Karpas-422 (cell line): ENCODE measurements at places on chromosomes 2 and 18.

DNA sequence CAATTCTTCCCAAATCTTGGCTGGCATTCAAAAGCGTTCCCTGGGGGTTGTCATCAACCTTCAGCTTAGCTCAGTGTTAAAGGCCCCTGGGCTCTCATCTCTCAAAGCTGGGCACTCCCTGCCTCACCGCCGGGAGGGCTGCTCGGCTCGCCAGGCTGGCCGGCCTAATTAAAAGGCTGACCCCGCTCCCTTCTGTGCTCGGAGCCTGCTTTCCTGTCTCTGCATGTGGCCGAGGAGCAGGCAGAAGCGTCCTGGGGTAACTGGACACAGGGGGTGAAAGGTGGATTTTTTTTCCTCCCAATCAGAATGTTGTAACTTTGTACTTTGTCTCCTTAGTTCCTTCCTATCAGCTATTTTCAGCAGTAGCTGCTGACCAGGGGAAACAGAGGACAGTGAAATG is 231.1 kb downstream of the GBX2 start:
- H3K4me1 ChIP-seq, result no peaks in the 10 kb centered on the region
- DNase-seq, result no peak
- no peaks in the 10 kb centered on the region for H3K36me3 ChIP-seq
- no peak overlapping the region for H3K4me3 ChIP-seq
- H3K27ac ChIP-seq, result no peak overlapping the region
- no peaks in the 10 kb centered on the region for H3K27me3 ChIP-seq

GRCh38 chr2:233367586-233367985 is 13.3 kb downstream of the DGKD start:
- H3K4me1 ChIP-seq, result peaks cover 7% of the 10 kb centered on the region
- no peak overlapping the region for H3K4me3 ChIP-seq
- no peak overlapping the region for H3K27ac ChIP-seq
- H3K27me3 ChIP-seq, result no peaks in the 10 kb centered on the region

DNA sequence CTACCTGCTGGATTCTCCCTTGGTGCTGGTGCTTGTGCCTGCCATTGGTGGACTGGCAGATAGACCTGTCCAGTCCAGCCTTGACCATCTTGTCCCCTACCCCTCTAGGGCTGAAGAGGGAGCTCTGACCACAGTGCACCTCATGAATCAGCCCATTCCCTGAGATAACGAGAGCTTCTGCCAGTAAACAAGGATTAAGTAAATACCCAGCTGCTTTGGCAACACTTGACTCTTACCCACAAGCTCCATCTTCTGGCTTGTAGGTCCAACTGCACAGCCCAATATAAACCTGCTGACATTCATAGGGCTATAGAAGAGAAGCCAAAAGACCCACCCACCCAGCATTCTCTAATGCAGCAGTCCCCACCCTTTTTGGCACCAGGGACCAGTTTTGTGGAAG is 186.4 kb downstream of the PIK3C3 start:
- no peak overlapping the region for H3K4me3 ChIP-seq
- no peaks in the 10 kb centered on the region for H3K36me3 ChIP-seq
- H3K27ac ChIP-seq, result no peak overlapping the region
- peak; percentile 48 for DNase-seq
- no peaks in the 10 kb centered on the region for H3K4me1 ChIP-seq
- no peaks in the 10 kb centered on the region for H3K27me3 ChIP-seq

DNA sequence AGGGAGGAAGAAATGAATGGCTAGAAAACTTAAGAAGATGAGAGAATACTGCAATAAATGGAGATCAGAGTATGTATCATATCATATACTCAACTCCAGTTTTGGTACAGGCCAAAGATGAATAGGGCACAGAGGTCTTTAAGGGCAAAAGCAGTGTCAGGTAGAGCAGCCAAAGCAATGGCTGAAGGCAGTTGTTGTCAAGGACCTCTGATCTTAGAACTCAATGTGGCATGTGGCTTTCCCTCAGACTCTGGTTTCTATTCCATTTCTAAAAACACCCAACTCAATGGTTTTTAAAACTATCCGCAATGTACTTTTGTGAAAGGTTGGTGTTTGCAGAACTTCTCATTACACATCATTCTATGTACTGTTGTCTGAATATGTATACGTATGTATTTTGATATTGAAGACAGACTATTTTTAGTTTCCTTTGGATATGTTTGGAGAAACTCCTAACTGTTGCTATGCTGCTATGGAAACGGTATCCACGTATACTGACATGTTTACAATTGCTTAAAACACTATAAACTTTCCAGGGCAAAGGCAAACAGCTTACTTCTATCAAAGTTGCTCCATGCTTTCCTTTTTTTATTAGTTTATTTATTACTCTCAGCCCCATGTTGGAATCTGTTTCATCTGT is 58.1 kb upstream of the PELI1 start:
- no peaks in the 10 kb centered on the region for H3K27me3 ChIP-seq
- no peak overlapping the region for H3K4me3 ChIP-seq
- H3K27ac ChIP-seq, result no peak overlapping the region
- H3K36me3 ChIP-seq, result no peaks in the 10 kb centered on the region
- H3K4me1 ChIP-seq, result peaks cover 19% of the 10 kb centered on the region

- peak overlapping the region; percentile 50; the same call in 1 of the 2 replicates for H3K4me3 ChIP-seq
- peak overlapping the region; percentile 77 for H3K27ac ChIP-seq
- peaks cover 65% of the 10 kb centered on the region for H3K4me1 ChIP-seq
- no peaks in the 10 kb centered on the region; the same call in 1 of the 2 replicates for H3K27me3 ChIP-seq
- DNase-seq, result peak; percentile 57
- H3K36me3 ChIP-seq, result no peaks in the 10 kb centered on the region; the same call in 1 of the 2 replicates
Observed at GRCh38 chr2:111058264-111058663, 62.5 kb upstream of the BCL2L11 start.

DNA sequence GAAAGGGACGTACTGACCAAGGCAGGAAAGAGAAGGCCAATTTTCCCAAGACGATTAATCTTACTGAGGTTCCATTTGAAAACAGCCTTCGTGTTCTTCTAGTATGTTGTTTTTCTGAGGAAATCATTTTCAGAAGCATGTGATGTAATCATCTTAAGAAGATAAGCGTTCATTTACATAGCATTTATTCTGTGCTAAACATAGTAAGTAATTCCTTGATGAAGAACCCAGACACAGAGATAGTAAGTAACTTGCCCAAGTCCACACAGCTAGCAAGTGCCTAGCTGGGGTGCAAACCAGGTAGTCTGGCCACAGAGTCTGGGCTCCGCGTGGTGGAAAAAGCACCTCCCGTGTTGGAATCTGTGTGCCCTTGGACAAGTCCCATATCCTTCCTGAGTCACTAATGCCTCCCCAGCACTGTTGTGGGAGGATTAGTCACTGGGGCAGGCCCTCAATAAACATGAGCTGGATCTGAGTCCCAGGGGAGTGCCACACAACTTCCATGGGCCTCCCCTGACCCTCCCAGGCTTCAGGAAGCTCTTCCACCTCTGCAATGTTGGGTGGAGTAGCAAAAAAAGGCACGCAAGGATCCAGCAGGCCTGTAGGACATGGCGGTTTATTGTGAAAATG is 26.9 kb upstream of the ASAP2 start:
- peaks cover 6% of the 10 kb centered on the region for H3K4me1 ChIP-seq
- no peaks in the 10 kb centered on the region for H3K36me3 ChIP-seq
- no peak for DNase-seq
- no peak overlapping the region for H3K27ac ChIP-seq

DNA sequence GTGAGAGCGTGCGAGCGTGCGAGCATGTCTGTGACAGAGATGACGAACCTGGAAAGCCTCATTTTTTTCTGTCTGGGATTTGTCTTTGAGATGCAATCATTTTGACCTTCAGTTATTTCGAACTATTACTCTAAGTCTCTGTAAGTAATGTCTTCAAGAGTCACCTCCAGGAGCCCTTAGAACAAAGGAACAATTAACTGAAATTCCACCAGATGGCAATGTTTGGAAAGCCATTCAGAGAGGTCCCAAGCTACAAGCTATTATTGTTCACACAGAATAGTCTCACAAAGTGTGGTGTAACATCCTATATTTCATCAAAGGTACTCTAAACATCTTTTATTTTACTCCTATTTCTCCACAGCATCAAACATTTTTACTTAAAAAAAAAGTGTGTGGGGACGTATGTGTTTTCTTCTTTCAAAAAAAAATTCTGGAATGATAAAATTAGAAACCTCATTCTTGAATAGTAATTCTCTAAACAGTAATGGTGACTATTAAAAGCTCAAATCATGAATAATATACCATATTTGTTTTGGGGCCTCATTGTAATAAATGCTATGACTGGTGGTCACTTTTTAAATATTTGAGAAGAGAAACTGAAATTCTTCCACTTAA is 35.1 kb upstream of the MAPRE2 start:
- peaks cover 32% of the 10 kb centered on the region for H3K4me1 ChIP-seq
- H3K27ac ChIP-seq, result peak overlapping the region; percentile 35; the same call in 1 of the 2 replicates
- peak overlapping the region; percentile 20; the same call in 1 of the 2 replicates for H3K4me3 ChIP-seq
- DNase-seq, result peak; percentile 92

- H3K27ac ChIP-seq, result no peak overlapping the region
- no peak for DNase-seq
- H3K4me1 ChIP-seq, result peaks cover 15% of the 10 kb centered on the region
- H3K4me3 ChIP-seq, result no peak overlapping the region
- H3K36me3 ChIP-seq, result no peaks in the 10 kb centered on the region
Observed at GRCh38 chr2:120251078-120251477, 1.6 kb upstream of the RALB start.

GRCh38 chr2:140621583-140622362 is 1509.0 kb downstream of the LRP1B start:
- no peaks in the 10 kb centered on the region for H3K4me1 ChIP-seq
- H3K27me3 ChIP-seq, result no peaks in the 10 kb centered on the region
- no peak for DNase-seq
- H3K27ac ChIP-seq, result no peak overlapping the region
- H3K36me3 ChIP-seq, result no peaks in the 10 kb centered on the region

- peaks cover under 1% of the 10 kb centered on the region for H3K4me1 ChIP-seq
- no peak for DNase-seq
- peaks cover 20% of the 10 kb centered on the region; the same call in 1 of the 2 replicates for H3K36me3 ChIP-seq
- H3K4me3 ChIP-seq, result no peak overlapping the region
- no peak overlapping the region for H3K27ac ChIP-seq
Observed at GRCh38 chr2:172516299-172516698, 39.6 kb upstream of the PDK1 start.

- DNase-seq, result no peak
- no peaks in the 10 kb centered on the region for H3K36me3 ChIP-seq
- no peaks in the 10 kb centered on the region for H3K4me1 ChIP-seq
- H3K27me3 ChIP-seq, result no peaks in the 10 kb centered on the region
Observed at GRCh38 chr2:238997137-238997390, 149.2 kb downstream of the TWIST2 start.
